ENCODE measurements at places on chromosomes 7 and 10.

DNA sequence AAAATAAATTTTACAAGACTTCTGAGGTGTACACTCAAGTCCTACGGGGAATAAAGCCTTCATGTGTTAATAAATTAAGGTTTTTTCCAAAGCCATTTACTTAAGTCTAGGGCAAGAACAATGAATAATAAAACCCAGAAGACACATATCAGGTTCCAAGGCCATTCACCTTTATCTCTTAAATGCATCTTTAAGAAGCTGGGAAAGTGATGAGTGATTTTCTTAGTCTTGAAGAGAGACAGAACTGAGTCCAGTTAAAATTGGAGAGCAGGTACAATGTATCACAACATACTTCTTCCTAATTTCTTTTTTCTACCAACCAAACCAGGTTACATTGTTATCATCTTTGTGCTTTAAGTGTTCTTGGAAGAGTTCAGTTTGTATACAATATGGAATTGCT lies 189.5 kb downstream of the RAPGEF5 start:
- DNase-seq: no peak

DNA sequence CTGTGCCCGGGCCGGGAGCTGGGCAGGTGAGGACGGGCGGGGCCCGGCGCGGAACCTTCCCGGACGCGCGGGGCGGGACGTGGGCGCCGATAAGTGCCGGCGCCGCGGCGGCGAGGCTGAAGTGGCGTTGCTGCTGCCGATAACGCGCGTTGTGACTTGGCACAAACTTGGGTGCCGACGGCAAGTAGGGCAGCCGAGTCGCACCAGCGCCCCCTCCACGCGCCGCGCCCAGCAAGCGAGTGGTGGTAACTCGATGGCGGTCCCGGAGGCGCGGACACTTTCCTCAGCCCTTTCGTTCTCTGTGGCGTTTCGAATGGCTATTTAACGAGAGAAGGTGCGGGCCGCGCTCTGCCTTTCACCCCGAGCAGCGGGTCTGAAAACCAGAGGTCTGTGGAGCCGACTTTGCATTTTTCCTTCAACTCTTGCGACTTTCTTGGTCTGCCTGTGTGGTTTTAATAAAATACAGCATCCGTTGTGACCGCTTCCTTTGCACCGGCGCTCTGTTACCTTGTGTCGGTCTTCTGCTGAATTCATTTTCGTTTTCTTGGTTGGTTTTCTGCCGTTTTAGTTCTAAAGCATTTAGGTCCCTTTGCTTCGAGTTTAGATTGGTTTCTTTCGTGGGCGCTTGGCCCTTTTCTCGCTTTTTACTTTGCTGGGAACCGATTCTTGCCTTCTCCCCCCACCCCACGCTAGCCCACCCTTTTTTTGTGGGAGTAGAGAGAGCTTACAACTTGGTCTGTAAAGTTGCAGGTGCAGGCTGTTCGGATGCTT lies 701 bp downstream of the STK17A start:
- DNase-seq: peak; percentile 59

- no peak for DNase-seq
Observed at GRCh38 chr7:138125598-138126111, 49.4 kb downstream of the AKR1D1 start.

GRCh38 chr7:29150856-29151255 lies 4.5 kb upstream of the CPVL start:
- DNase-seq: no peak

- DNase-seq: no peak
Observed at GRCh38 chr10:62655337-62655994, 149.1 kb upstream of the ADO start.

- DNase-seq: no peak
Observed at GRCh38 chr7:41885078-41885477, 182.2 kb upstream of the INHBA start.

DNA sequence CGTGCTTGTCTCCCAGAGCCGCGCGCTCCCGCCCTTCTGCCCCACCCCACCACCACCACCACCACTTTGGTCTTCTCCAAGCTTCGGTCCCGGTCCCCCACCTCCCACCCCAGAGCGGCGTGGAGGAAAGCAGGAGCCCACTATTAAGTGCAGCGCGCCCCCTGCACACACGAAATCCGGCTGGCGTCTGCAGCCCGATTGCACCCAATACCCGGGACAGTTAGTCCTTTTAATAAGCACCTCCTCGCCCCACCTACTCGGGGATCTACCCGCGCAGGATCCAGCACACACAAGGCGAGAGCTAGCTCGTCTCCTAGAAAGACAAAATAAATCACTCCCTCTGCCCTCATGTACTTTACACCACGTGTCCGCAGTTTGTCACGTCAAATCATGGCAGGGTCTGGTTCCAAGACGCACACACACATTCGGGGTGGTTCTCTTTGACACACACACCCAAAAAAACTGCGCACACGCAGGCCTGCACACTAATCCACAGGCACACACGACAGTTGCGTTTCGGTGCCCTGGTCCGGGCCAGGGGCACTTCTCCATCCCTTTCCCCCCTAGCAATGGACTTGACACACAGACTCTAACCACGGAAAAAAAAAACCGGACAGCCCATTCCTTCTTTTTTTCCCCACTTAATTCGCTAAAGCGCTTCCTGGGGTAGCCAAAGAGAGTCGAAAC lies 1.6 kb downstream of the SFMBT2 start:
- DNase-seq: peak; percentile 29

DNA sequence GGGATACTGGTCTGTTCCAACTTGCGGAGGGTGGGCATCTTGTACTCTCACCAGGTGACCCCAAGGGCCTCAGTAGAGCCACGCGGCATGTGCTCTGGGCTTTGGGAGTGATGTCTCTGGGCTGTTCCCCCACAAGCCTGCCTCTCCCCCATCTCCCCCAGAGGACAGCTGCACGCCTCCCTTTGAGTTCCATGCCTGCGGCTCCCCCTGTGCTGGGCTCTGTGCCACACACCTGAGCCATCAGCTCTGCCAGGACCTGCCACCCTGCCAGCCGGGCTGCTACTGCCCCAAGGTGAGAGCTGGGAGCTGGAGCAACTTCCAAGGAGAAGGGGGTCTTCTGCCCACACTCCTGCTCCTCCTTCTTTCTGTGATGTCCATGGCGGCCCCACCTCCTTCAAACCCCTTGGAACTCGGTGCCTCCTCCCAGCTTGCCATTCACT lies 15.0 kb upstream of the ZNF862 start:
- DNase-seq: no peak

DNA sequence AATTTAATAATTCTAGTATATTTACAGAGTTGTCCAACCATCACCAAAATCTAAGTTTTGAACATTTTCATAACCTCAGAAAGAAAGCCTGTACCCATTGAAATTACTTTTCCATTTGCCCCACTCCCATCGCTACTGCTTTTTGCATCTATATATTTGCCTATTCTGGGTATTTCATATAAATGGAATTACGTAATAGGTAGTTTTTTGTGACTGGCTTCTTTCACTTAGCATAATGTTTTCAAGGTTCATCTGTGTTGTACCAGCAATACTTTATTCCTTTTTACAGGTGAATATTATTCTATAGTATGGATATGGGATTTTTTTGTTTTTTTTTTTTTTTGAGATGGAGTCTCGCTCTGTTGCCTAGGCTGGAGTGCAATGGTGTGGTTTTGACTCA lies 22.6 kb downstream of the KIF11 start:
- no peak for DNase-seq

- no peak for DNase-seq
Observed at GRCh38 chr7:41292487-41292886, 410.4 kb downstream of the INHBA start.

GRCh38 chr7:146554556-146554955 lies 438.0 kb downstream of the CNTNAP2 start:
- no peak for DNase-seq

DNA sequence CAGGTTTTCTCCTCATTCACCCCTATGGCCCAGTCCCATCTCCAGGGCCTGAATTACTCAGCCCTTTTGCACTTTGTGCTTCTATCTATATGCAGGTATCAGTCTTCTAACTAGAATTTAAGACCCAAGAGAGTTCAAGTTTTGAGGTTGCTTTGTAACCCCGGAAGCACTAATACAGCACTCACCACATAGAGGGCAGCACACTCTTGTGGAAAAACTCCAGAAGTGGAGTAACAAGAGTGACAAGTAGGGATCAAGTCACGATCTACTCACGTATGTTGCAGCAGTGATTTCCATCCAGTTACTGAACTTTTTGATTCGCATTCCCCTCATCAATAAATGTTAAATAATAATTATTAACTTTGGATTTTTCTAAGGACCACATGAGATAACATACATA lies 151.0 kb downstream of the CHCHD3 start:
- no peak for DNase-seq

GRCh38 chr7:70434376-70434775 lies 697.6 kb upstream of the GALNT17 start:
- DNase-seq: no peak

DNA sequence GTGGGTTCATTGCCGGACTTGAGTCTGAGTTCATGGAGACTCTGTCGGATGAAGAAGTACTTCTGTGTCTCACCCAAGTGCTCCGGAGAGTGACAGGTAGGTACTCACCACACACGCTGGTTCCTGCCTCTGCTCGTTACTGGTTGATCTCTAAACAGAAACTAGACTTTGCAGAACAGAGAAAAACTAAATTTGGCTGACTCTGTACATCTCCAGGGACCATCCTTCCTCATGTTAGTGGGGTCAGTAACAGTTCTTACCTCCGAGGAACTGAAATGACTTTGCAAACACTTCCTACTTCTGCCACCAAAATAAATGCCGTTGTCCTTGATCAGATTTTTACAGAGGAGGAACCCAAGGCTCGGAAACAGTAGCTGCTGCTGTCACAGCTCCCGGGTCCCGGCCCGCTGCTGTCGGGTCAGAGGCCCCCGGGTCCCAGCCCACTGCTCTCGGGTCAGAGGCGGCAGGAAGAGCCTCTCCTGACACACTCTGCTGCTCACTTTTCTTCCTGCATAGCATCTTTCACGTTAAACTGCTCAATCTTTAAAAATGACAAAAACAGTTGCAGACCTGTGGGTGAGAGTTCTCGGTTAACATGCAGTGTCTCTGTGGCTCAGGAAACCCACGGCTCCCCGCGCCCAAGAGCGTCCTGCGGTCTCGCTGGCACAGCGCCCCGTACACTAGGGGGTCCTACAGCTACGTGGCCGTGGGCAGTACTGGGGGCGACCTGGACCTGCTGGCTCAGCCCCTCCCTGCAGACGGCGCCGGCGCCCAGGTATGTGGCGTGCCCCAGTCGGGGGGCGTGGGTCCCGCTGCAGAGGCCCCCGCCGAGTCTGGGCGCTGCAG lies 4.8 kb upstream of the MTG1 start:
- DNase-seq: no peak

DNA sequence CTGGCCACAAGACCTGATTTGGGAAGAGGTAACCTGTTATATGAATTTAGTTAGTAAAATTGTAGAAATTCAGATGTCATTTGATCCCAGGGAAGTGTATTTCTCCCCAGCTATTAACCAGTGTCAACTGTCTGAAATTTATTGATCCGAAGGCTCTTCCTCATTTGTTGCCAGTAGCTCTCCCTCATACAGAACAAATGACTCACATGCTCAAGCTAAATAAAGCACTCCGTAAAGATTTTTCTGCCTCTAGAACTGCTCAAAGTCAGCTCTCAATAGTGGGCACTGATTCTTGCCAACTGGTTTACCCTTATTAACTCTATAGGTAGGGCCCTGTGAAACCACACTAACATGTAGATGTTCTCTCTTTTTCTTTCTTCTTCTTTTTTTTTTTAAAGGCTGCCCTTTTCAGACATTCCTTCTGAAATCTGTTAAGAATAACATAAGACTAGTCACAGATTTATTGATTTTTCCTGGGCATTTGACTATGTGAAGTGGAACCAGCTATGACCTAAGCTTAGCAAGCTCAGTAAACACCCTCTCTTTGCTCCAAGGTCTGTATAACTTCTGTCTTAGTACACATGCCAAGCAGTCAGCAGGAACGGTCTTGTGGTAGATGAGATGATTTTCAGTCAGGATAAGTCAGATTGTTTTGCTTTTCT lies 21.8 kb downstream of the RPA3 start:
- DNase-seq: no peak

DNA sequence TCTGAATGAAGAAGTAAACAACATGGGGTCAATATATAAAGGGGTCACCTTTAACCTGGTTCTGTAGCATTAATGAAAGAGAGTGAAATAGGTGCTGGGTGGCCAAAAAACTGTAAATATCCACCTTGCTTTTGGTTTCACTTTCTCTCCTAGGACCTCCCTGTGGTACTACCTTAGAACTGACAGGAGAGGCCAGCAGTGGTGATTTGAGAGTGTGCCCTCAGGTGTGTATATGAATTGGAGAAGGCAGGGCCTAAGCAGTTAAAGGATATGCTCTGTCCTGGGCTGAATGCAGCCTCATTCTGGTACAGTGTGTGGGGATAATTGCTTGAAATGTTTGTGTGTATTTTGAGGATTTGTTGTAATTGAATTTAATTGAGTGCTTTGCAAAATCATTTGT lies 62.0 kb downstream of the BBS9 start:
- DNase-seq: no peak

GRCh38 chr7:13476881-13477444 lies 512.5 kb downstream of the ETV1 start:
- no peak for DNase-seq

DNA sequence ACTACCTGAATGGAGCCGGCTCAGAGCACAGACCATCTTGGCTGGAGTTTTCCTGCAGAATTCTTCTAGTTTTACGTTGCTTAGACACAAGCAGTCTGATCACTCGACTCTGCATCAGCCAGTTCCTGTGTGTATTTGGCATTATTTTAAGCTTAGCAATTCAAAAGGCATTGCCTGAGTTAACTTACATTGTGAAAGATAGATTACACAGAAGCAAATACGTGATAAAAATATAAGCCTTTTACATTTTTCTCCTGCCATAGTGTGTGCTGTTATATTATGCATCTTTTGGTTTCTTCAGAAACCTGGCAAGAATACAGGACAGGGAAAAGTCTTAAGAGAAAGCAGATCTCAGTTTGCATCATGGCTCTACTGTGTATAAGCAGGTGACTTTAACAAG lies 98.1 kb downstream of the LRRC4 start:
- no peak for DNase-seq

DNA sequence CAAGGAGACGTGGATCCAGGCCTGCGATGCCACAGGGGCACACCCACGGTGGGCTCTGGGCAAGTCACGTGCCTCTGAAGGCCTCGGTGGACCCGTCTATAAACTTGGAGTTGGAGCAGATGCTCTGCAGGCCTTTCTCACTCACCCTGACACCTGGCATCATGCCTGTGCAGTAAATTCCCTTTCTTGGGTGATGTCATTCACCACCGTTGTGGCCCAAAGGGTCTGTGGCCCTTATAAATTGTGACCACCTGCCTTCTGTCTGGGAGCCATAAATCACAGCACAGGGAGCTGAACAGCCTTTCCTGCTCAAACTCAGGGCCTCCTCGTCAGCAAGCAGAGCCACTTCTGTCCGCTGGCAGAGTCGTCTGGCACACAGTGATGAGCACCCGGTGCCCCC lies 52.2 kb downstream of the GPAM start:
- DNase-seq: no peak

DNA sequence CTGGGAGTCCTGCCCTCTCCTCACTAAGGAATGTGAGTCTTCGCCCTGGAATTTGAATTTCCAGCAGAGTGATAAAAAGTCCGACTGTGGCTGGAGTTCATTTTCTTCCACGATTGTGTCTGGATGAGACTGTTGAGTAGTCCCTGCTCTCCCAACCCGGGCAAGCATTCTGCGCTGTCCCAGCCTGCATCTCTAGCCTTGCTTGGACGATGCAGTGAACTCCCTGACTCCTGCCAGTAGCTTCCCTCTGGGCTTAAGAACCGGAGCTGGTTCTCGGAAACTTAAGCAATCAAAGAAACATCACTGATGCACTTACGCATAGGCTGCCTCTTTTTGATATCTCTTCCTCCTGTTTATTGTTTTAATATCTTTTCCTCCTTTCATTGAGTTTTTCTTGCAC lies 116.0 kb upstream of the FZD8 start:
- DNase-seq: no peak

- DNase-seq: no peak
Observed at GRCh38 chr7:45342236-45342635, 184.6 kb downstream of the RAMP3 start.

- DNase-seq: no peak
Observed at GRCh38 chr7:45610019-45610418, 35.9 kb downstream of the ADCY1 start.

Data from activated T-helper 9 cell treated with anti-CD3 and anti-CD28 coated beads, Interleukin-2, amount 50 U/mL, for 16 hours (primary cell).